ENCODE measurements at places on chromosomes 2 and 18.

DNA sequence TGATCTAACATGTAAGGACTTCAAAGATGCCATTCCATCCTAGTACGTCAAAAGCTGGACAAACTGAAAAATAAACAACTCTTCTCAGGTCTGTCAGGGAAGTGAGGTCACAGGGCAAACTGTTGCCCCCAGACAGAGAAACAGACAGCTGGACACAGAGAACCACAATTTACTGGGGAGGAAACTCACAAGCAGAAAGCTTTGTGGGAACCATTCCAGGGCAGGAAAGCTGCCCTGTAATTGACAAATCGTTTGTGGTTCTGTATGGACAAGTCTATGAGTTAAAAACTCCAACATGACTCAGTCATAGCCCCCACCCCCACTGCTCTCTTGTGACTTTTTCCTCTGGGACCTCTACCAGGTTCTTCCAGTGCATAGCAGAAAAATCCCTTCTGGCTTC, 28.4 kb downstream of the MCEE start:
- no peak for DNase-seq

DNA sequence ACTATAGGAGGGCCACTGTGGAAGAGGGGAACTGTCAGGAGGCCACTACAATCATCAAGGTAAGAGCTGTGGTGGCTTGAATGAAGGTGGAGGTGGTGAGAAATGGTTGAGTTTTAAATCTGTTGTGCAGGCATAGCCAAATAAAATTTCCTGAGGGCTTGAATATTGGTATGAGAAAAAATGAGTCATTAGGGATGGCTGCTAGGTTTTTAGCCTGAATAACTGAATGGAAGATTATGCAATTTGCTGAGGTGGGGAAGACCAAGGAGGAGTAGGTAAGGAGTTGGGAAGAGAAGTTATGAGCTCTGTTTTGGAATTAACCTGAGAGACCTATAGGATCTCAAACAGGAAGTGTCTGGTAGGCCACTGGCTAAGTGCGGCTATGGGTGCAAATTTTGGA, 84.0 kb downstream of the KLHL14 start:
- DNase-seq, result no peak

- DNase-seq, result no peak
Observed at GRCh38 chr2:96739076-96739632, 710 bp downstream of the LMAN2L start.

- DNase-seq, result no peak
Observed at GRCh38 chr2:202932425-202933138, 20.5 kb downstream of the CARF start.

DNA sequence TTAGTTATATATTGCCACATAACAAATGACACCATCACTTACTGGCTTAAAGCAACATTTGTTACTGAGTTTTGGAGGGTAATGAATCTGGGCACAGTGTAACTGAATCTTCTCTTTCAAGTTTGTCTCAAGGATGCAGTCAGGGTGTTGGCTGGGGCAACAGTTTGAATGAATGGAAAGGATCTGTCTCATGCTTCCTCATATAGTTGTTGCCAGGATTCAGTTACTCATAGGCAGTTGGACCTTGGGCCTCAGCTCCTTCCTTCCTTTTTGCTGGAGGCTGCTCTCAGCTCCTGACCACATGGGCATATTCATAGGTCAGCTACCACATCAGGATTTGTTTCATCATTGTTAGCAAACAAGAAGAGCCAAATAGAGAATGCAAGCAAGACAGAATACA, 466.1 kb upstream of the MC4R start:
- no peak for DNase-seq

DNA sequence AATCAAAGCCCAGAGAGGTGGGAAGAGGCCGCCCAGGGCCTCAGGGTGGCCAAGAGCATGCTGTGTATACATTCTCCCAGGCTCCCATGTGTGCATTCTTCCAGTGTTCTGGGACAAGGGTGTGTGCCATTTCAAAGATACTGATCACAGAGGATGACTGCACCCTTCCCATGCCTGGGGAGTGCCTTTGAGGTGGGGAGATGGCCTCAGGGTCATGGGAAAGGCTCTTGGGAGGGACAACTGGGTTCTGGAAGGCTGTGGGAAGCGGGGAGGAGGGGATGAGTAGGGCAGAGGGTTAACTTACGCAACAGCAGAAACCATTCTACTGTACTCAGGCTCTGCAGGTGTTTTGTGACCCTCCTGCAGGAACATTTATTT, 40.9 kb downstream of the KLHL29 start:
- DNase-seq, result no peak

DNA sequence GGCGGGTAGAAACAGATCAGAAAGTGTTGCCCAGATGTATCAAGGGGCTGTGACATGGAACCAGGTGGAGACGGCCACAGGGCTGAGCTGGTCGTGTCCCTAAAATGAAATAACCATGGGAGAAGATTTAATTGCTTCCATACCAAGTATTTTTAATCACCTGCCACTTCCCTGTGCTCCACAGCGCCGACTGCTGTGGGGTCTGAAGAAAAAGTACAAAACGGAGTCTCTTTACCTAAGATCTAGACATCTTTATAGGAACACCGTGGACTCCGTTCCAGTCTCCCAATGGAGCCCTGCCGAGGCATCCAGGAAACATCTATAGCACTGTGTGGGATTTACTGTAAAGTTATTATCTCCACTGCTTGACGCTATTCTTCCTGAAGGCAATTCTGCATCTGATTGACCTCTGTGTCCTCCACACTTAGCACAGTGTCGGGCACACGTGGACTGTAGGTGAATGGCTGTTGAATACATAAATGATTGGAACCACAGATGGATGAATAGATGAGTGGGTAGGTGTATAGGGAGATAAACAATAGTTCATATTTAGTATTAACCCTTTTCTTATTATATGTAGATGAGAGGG, 21.6 kb upstream of the GYPC start:
- no peak for DNase-seq

DNA sequence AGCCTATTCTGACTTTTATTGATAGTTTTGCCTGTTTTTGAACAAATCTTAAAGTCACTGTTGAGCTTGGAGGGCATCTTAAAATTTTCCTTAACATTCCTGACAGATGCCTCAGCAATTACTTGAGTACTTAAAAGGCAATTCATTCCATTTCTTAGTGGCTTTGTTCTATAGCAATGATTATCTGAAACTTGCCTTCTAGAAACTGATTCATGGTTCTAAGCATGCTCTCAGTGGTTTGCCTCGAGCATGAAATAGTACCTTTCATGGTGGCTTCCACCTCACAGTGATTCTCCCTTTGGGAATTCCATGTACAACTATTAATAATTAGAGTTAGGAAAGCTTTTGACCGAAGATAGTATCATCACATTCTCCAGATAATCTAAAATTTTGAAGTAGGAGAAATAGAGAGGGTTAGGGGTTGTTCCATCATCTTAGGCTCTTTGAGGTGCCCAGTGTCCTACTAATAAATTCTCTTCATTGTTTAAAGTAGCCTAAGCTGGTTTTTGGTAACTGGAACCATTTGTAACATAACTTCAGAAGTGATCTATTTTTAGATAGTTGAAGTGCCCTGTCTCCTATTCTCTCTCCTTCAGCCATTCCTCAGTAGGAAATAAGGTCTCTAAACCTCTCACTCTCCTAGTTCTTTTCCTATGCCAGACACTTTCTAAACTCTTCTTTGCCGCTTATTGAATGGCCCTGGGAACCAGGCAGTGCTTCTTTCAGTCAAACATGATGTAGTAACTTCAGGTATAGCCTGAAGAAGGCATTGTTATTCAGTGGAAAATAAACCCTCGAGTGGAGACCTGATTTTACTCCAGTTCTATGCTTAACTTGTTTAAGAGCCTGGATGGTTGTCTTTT, 156.1 kb downstream of the HAUS1 start:
- no peak for DNase-seq

- no peak for DNase-seq
Observed at GRCh38 chr2:24855726-24856125, 62.5 kb downstream of the CENPO start.

DNA sequence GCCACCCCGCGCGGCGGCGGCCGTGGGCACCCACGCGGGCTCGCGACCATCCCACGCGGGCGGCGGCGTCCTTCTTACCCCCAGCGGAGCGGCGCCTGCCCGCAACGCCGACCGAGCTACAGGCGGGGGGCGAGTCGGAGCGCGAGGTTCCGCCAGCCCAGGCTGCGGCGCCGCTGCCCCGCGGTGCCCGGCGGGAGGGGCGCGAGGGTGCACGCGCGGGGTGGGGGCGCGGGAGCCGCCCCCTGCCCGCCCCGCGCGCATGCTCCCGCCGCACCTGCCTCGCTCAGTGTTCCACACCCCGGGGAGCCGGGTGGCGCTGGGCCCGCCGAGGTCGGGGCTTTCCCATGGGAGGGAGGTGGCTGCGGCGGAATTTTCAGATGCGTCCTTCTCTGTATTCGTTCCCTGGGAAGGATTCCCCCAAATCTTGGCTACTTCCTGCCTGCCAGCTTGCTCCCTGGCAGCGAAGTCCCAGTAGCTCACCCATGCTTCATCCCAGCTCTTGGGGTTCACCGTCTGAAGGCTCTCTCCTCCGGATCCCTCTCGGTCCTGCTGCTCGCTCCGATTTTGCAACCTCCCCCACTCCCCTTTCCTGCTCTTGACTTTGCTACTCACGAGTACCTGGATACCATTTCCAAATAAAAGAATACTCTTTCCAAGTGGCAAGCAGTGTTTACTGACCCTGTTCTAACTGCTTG, at the start of gene L3MBTL4:
TSS of gene L3MBTL4 (minus strand) at position 189 of the 695 bp plus-strand sequence. CDS start 103,286 bp downstream, outside the sequence.
- peak; percentile 78 for DNase-seq

DNA sequence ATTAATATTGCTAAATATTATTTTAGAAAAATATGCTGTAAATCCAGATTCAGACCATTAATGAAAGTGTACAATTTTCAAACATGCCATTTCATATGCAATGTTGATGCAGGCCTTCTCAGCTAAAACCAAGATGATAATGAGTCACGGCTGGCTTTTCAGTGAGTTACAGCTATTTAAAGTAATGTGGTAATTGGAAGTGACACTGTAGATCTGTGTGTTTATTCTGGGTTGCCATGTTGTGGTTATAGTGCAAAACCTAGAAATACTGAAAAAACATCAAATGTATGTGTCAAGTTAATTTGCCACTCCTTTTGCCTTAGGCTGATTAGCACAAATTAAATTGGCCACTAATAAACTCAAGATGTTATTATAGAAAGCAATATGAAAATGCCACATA, 506.6 kb downstream of the ERBB4 start:
- no peak for DNase-seq
